ENCODE measurements at places on chromosomes 3 and 15.

- no peak for DNase-seq
Observed at GRCh38 chr3:69324362-69325025, 61.4 kb downstream of the FRMD4B start.

DNA sequence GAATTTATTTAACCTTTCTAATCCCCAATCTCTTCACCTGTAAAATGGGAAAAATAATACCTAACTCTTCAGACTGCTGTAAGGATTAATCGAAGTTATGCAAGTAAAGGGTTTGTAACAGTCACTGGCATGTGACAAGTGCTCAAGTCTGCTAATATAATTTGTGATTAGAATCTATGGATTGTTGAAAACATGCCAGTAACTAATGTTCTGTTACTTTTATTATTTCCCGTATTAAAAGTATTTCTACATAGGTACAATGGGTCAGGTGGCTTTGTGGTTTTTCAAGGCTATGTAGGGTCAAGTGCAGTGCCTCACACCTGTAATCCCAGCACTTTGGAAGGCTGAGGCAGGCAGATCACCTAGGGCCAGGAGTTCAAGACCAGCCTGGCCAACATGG lies 29.4 kb downstream of the ULK4 start:
- no peak for DNase-seq

- DNase-seq = no peak
Observed at GRCh38 chr3:71789922-71790321, 5.0 kb upstream of the PROK2 start.

DNA sequence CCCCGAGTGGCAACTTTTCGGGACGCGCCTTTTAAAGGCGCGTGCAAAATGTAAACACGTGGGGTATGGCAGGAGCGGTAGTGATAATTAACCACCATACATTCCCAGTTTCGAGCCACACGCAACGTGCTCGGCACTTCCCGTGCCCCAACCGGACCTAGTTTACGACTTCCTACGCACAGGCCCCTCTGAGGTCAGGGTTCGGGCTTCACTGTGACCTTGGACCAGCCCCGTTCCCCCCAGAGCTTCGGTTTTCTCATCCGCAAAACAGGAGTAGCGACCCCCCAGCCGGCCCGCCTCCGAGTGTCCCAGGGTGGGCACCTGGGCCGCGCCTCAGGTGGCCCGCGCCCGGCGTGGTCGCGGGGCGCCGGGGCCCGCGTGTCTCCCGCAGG lies 451 bp downstream of the CHCHD4 start:
- DNase-seq = peak; percentile 31

GRCh38 chr3:101725890-101726275 lies 1.5 kb downstream of the CEP97 start:
- no peak for DNase-seq

- peak; percentile 3 for DNase-seq
Observed at GRCh38 chr3:122247825-122248185, 64.3 kb downstream of the CASR start.

DNA sequence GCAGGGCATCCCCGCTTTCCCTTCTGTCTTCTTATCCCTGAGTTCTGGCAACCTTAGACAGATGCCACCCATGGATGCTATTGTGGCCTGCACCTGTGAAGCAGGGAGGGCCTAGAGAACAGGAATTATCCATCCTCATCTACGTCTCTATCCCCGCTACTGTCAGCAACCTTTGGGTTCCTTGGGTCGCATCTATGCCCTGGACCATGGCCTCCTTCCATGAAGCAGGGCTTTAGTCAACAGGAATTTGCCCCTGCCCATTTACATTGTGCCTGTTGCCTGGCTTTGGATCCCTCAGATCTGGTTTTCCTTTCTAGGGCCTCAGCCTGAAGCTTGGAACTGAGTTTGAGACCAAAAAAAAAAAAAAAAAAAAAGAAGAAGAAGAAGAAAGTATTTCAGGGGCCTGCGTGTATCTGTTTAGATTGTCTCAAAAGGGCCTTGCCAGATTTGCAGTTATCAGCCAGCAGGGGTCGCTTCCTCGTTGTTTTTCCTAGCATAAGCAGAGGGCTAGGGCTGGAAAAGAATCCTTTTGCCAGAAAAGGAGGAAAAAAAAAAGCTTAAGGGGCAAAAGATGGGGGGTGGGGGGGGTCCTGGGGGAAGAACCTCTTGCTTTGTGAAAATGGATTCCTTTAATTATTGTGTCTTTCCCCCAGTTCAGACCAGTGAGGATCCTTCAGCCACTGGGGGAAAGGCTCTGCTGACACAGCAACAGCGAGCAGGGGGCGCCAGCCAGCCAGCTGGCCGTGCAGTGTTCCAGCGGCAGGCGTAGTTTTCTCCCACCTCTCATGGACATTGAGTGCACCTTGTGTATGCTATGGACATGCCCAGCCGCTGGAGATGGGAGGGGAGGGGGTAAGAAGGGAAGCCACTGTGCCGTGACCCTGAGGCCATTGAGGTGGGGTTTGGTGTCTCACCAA lies 65.7 kb upstream of the ALDH1L1 start:
- peak; percentile 12 for DNase-seq

DNA sequence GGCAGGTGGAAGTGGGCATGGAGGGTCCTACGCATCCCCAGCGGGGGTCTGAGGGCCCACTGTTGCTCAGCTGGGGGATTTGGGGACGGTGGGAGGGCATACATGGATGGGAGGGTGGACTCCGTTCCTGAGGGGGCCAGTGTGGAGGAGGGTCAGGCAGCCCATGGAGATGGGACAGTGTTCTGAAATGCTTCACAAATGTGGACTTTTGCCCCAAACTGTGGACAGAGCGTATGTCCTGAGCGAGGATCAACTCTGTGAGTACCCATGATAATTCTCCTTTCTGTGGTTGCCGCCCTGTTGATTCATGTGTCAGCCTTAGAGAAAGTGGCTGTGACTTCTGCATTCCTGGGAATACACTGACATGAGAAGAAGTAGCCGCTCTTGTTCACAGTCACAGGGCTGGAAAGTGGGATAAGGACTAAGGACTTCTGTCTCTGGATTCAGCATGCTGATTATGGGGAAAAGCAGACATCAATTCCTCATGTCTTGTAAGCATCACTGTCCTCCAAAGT lies 33.4 kb downstream of the SMAD3 start:
- DNase-seq = no peak

DNA sequence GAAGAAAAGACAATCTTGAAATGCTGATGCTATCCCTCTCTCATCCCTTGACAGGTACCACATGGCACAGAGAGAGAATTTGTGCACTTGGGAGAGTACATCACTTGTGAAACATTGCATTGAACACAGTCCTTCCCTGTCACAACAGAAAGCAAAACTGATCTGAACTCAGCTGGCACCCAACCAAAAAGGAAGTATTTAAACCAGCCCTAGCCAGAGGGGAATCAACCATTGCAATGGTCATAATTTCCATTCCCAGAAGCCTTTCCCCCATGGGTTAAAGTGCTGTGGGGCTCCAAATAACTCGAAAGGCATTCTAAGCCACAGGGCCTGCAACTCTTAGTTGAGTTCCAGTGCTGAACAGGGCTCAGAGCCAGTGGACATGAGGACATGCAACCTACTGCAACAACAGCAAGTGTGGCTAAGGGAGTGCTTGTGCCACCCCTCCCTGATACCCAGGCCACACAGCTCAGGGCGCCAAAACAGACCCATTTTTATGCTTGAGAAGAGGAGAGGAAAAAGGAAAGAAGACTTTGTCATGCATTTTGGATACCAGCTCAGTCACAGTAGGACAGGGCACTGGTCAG lies 530.8 kb upstream of the BCHE start:
- DNase-seq = no peak

- no peak for DNase-seq
Observed at GRCh38 chr15:29632671-29633406, 189.4 kb downstream of the TJP1 start.

DNA sequence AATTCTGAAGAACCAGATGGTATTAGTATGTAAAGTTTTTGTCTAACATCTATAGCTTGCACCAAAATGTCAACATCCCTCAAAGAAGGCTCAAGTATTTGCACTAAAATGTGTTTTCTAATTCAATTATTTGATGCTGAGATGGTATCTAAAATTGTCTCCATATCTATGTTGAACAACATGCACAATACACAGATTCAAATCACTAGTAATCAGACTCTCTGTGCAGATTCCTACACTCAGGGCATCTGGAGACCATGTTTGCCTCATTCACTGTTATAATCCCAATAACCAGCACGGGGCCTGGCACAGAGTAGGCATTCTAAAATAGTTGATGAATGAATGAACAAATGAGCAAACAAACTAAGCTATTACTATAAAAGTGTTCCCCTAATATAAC lies 2.6 kb downstream of the FILIP1L start:
- no peak for DNase-seq

DNA sequence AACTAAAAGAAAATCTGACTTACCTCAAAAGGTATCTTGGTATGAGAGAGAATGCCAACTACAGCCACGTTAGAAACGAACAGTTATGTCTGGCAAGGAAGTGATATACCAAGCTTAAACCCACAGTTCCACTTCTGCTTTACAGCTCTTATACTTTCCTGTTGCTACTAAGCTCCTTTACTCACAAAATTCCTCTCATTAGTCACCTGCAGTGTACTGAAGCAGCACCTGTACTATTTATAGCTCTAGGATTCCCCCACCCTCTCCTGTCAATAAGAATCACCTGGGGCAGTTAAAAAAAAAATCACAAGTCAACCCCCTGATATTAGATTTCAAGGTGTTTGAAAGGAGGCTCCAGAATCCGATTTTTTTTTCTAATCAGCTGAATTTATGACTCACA lies 2.9 kb upstream of the TMEM266 start:
- DNase-seq = no peak

DNA sequence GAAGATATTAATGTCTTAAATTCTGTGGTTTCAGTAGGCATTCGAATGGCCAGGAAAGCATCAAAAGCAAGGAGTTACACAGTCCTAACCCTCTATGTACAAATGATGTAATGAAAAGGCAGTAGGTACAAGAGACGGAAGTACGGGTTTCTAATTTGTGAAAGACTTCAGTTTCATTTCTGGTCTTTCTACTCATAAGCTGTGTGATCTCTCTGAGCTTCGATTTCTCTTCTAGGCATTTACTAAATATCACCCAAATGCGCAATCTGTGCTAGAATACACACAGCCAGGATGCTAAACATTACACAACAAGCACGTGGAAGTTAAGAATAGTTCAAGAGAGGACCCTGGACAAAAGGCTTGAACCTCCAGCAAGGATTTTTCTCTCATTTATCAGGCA lies 17.9 kb upstream of the STIMATE start:
- no peak for DNase-seq

DNA sequence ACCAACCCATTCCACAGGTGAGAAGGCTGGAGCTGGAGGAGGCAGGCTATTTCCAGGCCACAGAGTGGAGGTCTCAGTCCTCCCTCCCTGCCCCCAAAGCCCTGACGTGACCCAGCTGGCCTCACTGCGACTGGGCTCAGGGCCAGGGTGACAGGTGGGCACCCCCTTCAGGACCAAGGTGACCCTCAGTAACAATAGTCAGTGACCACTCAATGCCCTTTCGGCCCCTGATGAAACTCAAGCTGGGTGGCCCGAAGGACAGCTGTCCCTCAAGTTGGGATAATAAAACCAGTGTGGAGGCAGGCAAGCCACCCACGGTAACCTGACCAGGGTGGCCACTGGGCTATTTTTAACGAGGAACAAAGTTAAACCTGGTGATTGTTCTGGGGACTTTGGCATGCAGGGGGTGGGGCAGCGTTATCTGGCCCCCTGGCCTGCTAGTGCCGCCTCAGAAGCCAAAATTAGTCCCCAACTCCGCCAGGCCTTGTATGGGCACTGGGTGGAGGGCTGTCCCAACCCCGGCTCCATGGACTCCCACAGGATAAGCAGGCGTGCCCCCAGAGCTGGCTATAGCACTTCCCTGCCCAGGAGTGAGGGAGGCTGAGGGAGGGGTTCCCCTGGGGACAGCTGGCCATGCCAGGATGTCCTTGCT lies 1.1 kb downstream of the TNNC1 start:
- no peak for DNase-seq

GRCh38 chr3:7754653-7755441 lies 746.8 kb upstream of the LMCD1 start:
- no peak for DNase-seq

DNA sequence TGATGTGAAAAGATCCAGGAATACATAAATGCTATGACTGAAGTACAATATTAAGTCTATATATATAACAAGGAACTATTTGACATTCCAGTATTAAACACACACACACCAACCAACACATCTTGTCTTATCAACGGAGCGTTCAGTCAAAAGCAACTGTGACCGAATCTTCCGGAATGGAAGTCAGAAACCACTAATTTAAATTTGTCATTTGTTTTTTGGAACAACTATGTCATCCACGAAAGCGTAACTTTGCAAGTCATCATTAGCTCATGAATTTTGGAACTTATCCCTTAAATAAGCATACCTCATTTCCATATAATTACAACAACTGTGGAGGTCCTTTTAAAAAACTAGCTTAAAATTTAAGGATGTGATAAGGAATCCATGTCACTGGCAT lies 5.0 kb downstream of the ZNF385D start:
- DNase-seq = no peak

DNA sequence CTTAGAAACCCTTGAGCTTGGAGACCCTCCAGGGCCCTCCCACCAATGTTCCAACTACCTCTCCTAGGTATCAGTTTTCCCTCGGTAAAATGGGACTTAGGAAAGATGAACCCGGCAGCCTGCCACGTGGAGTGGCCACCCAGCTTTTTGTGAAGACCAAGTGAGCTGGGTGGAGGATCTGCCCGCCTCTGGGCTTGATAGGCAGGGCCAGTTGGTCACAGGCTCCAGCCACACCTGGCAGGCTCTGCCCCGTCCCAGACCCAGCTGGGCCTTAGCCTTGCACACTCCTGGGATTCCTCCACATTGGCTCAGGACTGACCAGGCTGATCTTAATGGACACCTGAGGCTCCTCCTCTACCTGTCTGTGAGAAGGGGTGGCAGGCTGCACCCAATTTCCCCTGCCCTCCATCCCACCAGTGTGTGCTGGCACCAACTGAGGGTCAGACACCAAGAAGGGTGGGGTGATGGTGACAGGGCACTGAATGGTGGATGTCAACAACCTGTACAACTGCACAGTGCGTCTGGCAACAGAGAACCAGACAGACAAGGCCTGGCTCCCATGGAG lies 761 bp upstream of the GRIP2 start:
- DNase-seq = no peak

- DNase-seq = no peak
Observed at GRCh38 chr15:99109555-99110021, 4.7 kb downstream of the SYNM start.

DNA sequence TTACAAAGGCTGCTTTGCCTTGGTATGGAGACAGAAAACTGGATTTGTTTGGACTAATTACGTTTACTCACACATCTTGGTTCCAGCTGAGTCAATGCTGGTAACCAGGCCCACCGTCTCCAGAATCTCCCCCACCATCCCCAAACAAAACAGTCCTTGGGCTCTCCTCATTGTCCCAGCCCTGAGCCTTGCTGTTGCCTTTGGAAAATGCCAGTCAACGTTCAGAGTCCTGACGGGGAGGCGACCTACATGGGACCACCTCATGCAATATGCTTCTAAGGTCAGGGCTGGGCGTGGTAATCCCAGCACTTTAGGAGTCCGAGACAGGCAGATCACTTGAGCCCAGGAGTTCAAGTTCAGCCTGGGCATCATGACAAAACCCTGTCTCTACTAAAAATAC lies 85.2 kb upstream of the IQSEC1 start:
- DNase-seq = no peak

All from NCI-H1092 (cell line).